ENCODE measurements at places on chromosomes 5 and 9.

DNA sequence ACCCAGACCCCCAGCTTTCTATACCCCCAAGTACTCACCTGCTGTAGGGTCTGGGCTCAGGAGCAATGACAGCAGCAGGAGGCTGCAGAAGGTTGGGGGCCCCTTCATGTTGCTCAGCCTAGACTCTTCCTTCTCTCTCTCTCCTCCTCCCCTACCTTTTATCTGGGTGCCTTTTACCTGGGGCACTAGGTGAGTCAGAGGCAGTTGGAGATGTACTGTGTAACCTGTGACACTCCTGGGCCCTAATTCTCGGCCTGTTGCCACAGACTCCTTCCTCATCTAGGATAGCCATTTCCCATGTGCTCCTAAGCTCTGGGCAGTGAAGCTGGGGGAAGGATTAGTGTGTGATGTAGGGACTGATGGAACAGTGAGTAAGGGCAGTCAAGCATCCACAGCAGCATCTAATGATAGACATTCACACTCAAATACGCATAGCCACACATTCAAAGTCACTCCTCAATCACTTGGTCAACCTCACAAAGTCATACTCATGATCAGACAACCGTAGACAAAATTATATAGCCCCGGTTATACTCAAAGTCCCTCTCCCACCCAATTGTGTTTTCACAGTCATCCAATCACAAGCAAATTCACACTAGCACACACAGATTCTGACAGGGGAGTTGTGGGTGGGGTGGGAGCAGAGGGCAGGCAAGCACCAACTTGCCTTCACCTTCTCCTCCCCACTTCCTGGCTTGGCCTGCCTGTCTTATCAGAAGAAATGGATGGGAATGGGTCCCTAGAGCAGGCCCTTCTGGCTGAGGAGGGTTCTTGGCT is at the start of gene CCL27:
Gene CCL27, minus strand, starts transcription at position 132 of the 777 bp plus-strand sequence. Its CDS starts 24 bp downstream, at position 108.
- no peak within 1 kb of the TSS for H3K27ac ChIP-seq
- no peaks in the 10 kb centered on the region for H3K27me3 ChIP-seq
- H3K4me1 ChIP-seq: no peaks in the 10 kb centered on the region
- no peak within 1 kb of the TSS for H3K4me3 ChIP-seq
- peaks cover 3% of the 10 kb centered on the region for H3K36me3 ChIP-seq
- no peak for DNase-seq

DNA sequence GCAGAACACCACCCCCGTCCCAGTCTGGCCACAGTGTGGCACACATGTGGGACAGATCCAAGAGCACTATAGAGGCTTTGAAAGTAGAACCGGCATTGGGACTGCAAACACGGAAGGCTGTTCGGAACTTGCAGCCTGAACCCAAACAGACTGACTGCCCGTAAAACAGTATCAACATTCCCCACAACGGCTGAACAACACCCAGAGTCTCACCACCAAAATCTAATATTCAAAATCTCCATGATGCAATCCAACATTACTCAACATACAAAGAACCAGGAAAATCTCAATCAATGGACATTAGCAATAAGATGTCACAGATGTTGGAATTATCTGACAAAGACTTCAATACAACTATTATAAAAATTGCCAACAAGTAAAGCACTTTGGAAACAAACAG is 82.3 kb downstream of the ROR2 start:
- no peak overlapping the region for H3K27ac ChIP-seq
- H3K4me3 ChIP-seq: no peak overlapping the region
- H3K36me3 ChIP-seq: peaks cover 4% of the 10 kb centered on the region
- H3K4me1 ChIP-seq: no peaks in the 10 kb centered on the region
- H3K27me3 ChIP-seq: no peaks in the 10 kb centered on the region

GRCh38 chr5:42887575-42887974 is 75.9 kb upstream of the SELENOP start:
- peaks cover 25% of the 10 kb centered on the region for H3K4me1 ChIP-seq
- no peaks in the 10 kb centered on the region for H3K36me3 ChIP-seq
- no peak for DNase-seq

- DNase-seq: no peak
- H3K27me3 ChIP-seq: no peaks in the 10 kb centered on the region
- H3K4me1 ChIP-seq: no peaks in the 10 kb centered on the region
- no peak overlapping the region for H3K27ac ChIP-seq
Measured at GRCh38 chr9:1917396-1917935, 97.7 kb upstream of the SMARCA2 start.

DNA sequence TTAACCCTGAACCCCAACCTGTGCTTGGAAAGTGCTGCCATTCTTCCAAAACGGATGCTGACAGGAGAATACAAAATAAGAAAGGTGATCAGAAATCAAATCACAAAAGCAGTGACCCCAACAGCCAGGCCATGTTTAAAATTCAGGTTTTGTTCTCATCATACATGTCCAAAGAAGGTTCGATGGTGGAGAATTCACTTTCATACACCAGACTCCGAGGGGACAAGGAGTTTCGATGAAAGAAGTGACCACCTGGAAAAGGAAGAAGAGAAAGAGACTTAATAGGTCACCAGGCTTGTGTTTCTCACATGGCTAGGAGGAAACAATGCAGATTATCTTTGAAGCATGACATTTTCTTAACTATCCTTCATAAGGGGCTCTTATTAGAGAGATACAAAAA is 12.5 kb upstream of the TBC1D9B start:
- no peak overlapping the region for H3K27ac ChIP-seq
- no peak overlapping the region for H3K4me3 ChIP-seq
- no peak for DNase-seq
- H3K36me3 ChIP-seq: no peaks in the 10 kb centered on the region

DNA sequence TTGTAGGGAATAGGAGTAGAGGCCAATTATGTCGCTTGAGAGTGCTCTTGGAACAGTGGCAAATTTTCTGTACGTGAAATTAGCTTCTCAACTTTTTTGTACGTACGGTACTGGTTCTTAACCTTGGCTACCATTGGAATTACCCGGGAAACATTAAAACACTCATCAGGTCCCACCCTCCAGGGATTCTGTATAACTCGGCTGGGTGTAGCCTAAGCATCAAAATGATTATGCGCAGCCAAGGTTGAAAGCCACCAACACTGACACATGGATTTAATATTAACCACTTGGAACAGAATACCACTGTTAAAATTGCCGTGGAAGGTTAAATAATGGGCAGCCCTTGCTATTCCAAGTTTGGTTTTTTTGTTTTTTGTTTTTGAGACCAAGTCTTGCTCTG is 17.4 kb downstream of the DNAJA1 start:
- peaks cover 19% of the 10 kb centered on the region for H3K36me3 ChIP-seq
- DNase-seq: no peak
- no peak overlapping the region for H3K27ac ChIP-seq
- H3K27me3 ChIP-seq: no peaks in the 10 kb centered on the region
- no peak overlapping the region for H3K4me3 ChIP-seq

- H3K36me3 ChIP-seq: no peaks in the 10 kb centered on the region
- no peak overlapping the region for H3K4me3 ChIP-seq
- no peaks in the 10 kb centered on the region for H3K27me3 ChIP-seq
- H3K4me1 ChIP-seq: no peaks in the 10 kb centered on the region
Measured at GRCh38 chr5:31751610-31752009, 112.7 kb downstream of the PDZD2 start.

DNA sequence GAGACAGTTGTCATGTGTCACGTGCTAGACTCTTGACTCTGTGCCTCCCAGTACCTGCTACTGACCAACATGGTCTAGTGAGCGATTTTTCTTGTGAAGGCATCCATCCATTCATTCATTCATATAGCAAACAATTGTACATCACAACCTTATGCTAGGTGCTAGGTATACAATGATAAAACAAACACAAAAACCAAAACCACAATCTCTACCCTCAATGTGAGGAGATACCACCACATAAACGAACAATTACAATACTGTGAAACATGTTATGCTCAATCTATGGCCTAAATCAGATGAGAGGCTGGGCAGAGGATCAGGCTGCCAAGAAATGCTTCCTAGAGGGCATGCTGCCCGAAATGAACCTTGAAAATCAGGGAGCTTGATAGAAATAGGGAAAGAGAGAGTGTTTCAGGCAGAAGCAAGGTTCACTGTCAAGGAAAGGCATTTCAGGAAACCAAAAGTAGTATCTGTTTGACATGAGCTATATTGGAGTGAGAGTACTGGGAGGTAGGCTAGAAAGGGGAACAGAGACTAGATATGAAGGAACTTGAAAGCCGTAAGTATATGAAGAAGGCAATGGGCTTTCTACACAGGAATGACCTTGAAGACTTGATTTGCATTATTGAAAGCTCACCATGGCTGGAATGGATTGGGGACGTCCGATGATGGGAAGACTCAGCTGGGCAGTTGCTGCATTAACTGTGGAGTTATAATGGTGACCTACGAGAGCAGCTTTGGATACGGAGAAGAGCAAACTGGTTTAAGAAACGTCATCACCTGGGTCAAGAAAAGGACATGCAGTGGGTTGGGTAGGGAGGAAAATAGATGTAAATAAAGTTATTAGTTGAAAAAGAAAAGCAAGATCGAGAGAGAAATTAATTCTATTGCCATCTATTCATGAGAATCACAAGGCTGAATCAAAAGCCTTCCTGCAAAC is 90.1 kb downstream of the THBS4 start:
- no peaks in the 10 kb centered on the region for H3K36me3 ChIP-seq
- no peaks in the 10 kb centered on the region for H3K27me3 ChIP-seq
- no peak overlapping the region for H3K27ac ChIP-seq

DNA sequence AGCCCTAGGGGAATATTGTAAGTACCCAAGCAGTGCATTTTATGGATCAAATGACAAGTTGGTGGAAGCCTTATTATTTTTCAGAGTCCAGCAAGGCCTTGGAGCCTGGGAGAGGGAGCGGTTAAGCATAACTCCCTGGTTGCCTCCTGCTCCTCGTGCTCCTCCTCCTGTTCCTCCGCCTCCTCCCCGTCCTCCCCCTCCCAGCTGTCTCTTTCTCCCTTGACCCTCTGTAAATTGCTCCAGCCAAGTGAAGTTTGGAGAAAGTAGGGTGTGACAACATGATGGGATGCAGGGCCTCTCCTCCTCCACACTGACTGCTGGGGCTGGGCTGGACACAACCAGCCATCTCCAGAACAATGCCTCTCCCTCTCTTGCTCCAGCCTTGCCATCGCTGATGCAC is 586.9 kb downstream of the CCDC171 start:
- no peaks in the 10 kb centered on the region for H3K4me1 ChIP-seq
- no peak overlapping the region for H3K4me3 ChIP-seq
- H3K27me3 ChIP-seq: no peaks in the 10 kb centered on the region
- H3K36me3 ChIP-seq: no peaks in the 10 kb centered on the region
- H3K27ac ChIP-seq: no peak overlapping the region
- DNase-seq: no peak

DNA sequence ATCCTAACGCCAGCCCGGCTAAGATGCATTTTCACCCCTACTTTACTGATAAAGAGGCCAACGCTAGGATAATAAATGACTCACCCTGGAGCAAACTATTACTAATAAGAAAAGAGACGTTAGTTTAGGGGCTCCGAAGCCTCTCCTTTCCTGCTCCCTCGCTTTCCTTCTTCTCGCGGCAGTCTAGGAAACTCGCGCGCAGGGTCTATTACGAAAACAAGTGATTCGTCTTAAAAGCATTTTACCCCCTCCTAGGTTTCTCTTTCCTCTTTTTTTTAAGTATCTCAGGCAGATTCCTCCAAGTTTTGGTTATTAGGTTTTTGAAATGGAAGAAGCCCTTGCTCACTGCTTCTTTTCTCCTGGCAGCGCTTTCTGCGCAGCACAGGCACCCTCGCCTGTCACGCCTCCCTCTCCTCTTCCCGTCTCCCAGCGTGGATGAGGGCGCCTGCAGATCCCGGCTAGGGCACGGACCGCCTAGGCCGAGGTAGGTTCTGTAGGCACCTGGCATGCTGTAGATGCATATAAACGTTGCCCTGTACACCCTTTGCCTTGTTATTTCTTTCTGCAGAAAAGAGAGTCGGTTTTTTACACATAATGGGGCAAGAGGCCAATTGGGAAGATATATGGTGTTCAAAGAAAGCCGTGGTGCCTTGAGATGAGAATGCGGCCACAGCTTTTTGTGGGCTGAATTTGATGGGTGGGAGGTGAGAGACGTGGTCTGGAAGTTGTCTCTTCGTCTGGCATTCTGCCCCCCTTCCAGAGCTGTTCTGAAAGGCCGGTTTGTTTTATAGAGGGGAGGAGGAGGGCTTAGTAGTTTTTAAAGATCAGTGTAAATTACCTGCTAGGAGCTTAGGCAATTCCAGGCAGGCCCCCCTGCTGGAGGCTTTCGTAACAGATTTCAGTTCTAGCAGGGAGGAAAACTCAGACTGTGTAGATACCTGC is 983 bp downstream of the GCNT1 start:
- H3K27ac ChIP-seq: peak overlapping the region; percentile 86
- peak overlapping the region; percentile 58 for H3K4me3 ChIP-seq
- no peaks in the 10 kb centered on the region for H3K27me3 ChIP-seq
- H3K36me3 ChIP-seq: no peaks in the 10 kb centered on the region
- H3K4me1 ChIP-seq: peaks cover 27% of the 10 kb centered on the region
- DNase-seq: peak; percentile 80

DNA sequence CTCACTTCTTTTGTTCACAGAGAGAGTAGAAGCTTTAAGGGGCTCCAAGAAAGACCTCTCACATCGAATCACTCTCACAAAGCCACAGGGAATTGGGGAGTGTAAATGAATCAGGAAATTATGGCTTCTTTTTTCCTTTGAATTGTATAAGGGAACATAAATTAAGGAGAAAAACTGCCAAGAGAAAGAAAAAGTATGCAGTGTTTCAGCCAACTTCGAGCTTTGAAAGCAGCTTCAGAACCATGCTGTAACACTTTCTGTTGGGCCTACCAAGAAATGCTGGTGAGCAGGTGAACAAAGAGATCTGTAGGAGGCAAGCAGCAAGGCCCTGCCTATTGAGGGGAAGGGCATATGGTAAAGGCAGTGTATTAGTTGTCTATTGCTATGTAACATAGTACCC is 33.4 kb upstream of the CTNNA1 start:
- no peaks in the 10 kb centered on the region for H3K27me3 ChIP-seq
- H3K36me3 ChIP-seq: no peaks in the 10 kb centered on the region
- DNase-seq: no peak
- no peak overlapping the region for H3K27ac ChIP-seq

GRCh38 chr9:33452828-33453271 is 5.5 kb upstream of the AQP3 start:
- H3K4me3 ChIP-seq: no peak overlapping the region
- DNase-seq: peak; percentile 70
- peak overlapping the region; percentile 11 for H3K27ac ChIP-seq
- no peaks in the 10 kb centered on the region for H3K4me1 ChIP-seq
- H3K27me3 ChIP-seq: no peaks in the 10 kb centered on the region
- no peaks in the 10 kb centered on the region for H3K36me3 ChIP-seq

GRCh38 chr9:122777935-122778627 is 10.7 kb upstream of the OR5C1 start:
- H3K4me1 ChIP-seq: no peaks in the 10 kb centered on the region
- H3K36me3 ChIP-seq: no peaks in the 10 kb centered on the region
- H3K27ac ChIP-seq: no peak overlapping the region
- no peak overlapping the region for H3K4me3 ChIP-seq
- no peaks in the 10 kb centered on the region for H3K27me3 ChIP-seq
- DNase-seq: no peak

GRCh38 chr9:2420543-2420942 is 201.0 kb upstream of the VLDLR start:
- no peaks in the 10 kb centered on the region for H3K4me1 ChIP-seq
- no peaks in the 10 kb centered on the region for H3K27me3 ChIP-seq
- H3K27ac ChIP-seq: no peak overlapping the region
- DNase-seq: no peak
- H3K4me3 ChIP-seq: no peak overlapping the region

- H3K4me1 ChIP-seq: no peaks in the 10 kb centered on the region
- DNase-seq: no peak
- H3K36me3 ChIP-seq: no peaks in the 10 kb centered on the region
- no peak overlapping the region for H3K4me3 ChIP-seq
- no peak overlapping the region for H3K27ac ChIP-seq
Measured at GRCh38 chr9:5910413-5911057, 19.8 kb downstream of the MLANA start.

GRCh38 chr5:42057254-42057690 is 132.2 kb downstream of the FBXO4 start:
- H3K27me3 ChIP-seq: no peaks in the 10 kb centered on the region
- no peaks in the 10 kb centered on the region for H3K36me3 ChIP-seq
- DNase-seq: peak; percentile 39
- H3K27ac ChIP-seq: no peak overlapping the region
